ENCODE measurements at places on chromosomes 13 and 19.

GRCh38 chr19:23351806-23352205, 43.5 kb downstream of the ZNF91 start:
- DNase-seq: no peak

DNA sequence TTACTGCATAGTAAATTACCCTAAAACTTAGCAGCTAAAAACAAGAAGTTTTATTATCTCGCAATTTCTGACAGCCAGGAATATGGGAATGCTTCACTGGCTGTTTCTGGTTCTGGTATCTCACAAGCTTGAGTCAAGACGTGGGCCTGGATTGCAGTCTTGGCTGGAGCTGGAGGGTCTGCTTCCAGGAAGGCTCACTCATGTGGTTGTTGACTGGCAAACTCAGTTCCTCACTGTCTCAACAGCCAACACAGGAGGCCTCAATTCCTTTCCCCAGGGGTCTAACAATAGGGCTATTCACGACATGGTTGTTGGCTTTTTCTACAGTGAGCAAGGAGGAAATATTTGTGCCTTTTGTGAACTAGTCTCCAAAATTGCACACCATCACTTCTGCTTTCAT, 146.3 kb downstream of the GPC5 start:
- DNase-seq: no peak

GRCh38 chr19:48737360-48737998, 2.9 kb downstream of the RASIP1 start:
- DNase-seq: no peak

DNA sequence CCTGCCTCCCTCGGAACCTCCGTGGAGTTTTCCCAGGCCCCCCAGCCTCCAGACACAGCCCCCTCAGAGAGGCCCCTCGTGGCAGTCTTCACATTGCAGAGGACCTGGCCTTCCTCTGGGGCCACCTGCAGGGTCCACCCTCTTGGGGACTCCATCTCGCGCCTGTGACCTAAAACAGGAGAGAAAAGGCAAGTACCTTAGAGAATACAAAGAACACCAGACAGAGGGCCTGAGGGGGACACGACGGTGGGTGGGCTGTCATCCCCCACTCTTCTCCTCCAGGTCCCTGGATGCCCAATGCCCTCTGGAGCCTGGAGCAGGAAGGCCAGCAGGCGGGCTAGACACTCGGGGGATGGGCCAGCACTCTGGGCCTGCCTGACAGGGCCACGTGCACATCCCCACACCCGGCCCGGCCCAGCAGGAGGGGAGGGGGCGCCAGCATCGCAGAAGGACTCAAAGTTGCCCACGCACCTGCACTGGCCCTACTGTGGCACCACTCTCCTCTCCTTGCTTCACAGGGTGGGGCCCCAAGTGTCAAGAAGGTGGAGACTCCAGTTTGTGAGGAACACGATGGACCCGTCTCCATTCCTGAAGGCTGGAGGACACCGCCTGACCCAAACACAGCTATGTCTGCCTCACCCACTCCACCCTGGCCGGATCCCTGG, 4.3 kb upstream of the A1BG start:
- DNase-seq: no peak

DNA sequence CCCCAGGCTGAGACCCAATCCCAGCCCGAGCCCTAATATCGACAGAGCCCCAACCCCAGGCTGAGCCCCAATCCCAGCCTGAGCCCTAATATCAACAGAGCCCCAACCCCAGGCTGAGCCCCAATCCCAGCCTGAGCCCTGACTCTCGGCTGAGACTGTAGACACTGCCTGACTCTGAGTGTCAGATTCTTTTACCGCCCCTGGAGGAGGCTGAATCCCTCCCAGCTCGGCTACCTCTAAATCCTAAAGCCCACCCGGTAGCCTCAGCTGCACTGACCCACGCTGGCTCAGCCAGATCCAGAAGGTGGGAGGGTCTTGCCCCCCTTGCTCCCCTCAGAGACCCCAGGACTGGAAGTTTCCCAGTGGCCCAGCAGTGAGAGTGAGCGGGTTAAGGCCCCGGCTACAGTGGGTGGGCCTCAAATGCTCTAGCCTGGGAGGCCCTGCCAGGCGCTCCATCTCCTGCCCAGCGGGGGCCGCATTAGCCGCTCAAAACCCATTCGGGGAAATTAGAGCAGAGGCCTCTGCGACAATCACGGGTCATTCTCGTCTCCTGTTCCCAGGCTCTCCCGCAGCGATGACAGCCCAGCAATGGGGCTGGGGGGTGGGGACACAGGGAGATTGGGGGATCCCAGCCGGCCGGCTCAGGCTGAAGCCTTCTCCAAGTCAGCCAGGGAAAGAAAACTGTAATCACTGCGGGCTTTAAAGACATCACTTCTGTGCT, 43.8 kb downstream of the ZNRF4 start:
- DNase-seq: no peak

DNA sequence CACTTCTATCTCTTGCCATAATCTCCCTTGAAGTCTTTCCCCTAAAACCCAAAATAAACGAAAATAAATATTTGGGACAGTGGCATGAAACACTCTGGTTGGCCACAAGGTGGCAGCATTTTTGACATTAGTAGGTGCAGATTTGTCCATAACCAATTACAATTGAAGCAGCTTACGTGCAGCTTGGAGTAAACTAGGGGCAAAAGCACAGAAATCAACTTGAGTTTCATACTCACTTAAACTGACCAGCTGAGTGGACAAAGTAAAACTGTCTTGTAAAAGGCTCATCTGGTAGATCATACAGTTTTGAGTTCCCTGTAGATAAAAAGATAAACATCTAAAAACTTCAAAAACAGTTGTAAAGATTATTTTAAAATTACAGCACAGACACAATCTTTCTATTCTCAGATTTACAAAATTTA, 18.8 kb downstream of the PDCD5 start:
- peak; percentile 69 for DNase-seq

- no peak for DNase-seq
Measured at GRCh38 chr13:98845742-98846141, 93.3 kb upstream of the SLC15A1 start.

GRCh38 chr19:6010107-6010506, 32.2 kb upstream of the RANBP3 start:
- no peak for DNase-seq

GRCh38 chr13:25149711-25150110, 22.4 kb downstream of the AMER2 start:
- no peak for DNase-seq

- peak; percentile 67 for DNase-seq
Measured at GRCh38 chr19:42433503-42434260, 6.5 kb upstream of the LIPE start.

DNA sequence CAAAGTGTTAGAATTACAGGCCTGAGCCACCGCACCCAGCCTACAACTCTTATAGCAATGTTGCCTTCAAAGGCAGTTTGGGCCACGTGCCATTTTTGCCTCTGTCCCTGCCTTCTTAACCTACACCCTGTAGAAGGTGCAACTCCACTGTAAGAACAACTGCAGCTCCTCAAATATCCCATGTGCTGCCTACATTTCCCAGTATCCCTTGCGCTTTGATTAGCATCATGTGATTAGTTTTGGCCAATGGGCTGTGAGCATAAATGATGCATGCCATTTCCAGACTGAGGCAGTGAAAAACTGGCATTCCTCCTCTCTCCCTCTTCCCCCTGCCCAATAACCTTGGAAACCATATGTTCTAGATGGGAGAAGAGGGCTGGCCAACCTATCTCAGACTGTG, 75.2 kb upstream of the MRI1 start:
- peak; percentile 34 for DNase-seq

DNA sequence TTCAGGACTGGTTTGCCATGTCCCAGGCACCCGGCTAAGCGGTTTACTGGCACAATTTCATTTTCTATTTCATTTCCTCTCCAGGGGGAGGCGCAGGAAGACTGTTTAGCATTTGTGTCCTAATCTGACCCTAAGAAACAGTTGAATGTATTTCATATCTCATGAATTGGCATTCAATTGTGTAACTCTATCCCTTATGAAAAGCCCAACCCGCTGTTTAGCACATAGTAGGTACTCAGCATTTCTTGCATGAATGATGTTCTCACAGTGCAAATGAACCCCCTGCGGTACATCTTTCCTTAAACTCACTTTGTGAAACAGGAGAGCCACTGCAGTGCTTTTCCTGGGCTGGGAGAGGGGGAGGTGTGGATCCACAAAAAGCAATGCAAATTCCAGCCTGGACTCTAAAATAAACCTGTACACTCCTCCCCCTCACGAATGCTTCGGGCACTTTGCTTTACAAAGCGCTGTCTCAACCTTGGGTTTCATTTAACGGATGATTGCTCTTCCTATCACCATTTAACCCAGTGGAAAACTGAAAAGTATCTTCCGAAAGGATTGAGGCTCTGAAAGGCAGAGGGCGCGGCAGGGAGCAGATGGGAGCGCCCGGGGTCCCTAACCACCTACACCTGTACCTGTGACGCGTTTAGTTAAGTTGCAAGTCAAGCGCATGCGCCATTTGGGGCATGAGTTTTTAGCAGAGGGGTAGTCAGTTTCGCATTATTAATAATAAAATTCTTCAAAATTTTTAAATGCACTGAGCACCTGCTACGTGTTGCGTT, 1.2 kb upstream of the EEF2 start:
- peak; percentile 83 for DNase-seq

DNA sequence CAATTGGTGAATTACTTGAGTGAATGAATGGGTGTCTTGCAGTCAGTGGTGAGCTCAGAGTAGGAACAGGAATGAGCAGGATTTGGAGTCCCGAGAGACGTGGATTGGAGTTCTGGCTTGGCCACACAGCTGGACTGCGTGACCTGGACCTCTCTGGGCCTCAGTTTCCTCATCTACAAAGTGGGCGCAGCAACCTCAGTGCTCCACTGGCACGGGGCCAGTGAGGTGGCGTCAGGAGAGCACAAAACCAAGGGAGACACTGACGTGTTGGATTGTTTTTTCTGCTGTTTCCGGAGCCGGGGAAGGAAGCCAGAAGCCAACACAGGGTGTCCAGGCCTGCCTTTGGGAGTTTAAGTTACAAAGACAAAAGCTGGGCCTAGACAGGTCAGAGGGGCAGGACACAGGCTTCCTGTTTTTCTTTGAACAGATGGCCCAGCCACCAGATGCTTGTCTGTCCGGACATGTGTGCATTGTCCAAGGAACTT, 6.5 kb upstream of the DOCK6 start:
- DNase-seq: no peak

DNA sequence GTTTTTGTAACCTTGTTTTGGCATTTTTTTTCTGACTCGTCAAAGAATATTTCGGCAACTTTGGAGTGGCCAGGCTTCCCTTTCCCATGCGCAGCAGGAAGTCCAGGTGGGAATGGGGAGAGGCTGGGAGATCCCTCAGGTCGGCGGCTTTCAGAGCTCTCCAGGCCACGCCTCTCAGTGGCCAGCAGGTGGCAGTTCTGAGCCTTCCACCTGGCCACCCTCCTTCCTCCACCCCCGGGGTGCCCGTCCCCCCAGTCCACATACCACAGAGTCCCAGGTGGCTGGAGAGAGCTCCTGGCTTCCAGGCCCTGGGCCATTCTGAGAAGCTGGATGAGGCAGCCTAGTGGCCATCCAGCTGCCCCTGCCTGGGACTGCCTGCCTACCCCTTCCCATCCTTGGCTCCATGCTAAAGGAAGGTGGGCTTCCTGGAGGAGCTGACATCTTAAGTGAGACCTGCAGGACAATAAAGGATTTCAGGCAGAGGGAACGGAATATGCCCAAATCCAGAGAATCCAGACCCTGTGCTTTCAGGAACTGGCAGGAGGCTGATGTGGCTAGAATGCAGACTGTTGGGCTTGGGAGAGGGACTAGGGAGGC, 46.3 kb downstream of the CCNE1 start:
- peak; percentile 57 for DNase-seq

GRCh38 chr13:92951273-92951890, 275.2 kb upstream of the GPC6 start:
- no peak for DNase-seq

- DNase-seq: no peak
Measured at GRCh38 chr13:57635541-57636085, 4.1 kb downstream of the PCDH17 start.

- DNase-seq: peak; percentile 99
Measured at GRCh38 chr19:49451430-49452181, at the start of gene PIH1D1. Gene PIH1D1 (minus strand): TSS chr19:49451814. CDS start chr19:49451574, 240 bp downstream.

DNA sequence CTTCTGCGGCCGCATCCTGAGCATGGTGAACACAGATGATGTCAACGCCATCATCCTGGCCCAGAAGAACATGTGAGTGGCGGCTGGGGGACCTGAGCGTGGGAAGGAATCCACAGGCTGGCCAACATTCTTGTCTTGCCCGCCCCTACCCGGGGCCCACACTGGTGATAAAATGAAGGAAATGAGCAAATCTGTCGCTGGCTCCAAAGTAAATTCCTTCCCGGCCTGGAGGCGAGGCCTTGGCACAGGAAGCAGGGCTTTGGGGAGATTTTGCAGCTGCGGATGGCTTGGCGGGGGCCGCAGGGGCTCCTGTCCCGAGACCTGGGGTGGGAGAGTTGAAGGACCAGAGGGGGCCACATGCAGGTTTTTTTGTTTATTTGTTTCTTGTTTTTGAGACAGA, 4.4 kb downstream of the KXD1 start:
- DNase-seq: no peak

- no peak for DNase-seq
Measured at GRCh38 chr13:113935001-113935844, 38.7 kb downstream of the C13orf46 start.

GRCh38 chr13:43058831-43059230, 35.4 kb downstream of the DNAJC15 start:
- DNase-seq: no peak

- no peak for DNase-seq
Measured at GRCh38 chr19:51651216-51651846, 4.7 kb upstream of the SIGLEC14 start.

GRCh38 chr13:112229992-112230872, 145.9 kb upstream of the SPACA7 start:
- no peak for DNase-seq

DNA sequence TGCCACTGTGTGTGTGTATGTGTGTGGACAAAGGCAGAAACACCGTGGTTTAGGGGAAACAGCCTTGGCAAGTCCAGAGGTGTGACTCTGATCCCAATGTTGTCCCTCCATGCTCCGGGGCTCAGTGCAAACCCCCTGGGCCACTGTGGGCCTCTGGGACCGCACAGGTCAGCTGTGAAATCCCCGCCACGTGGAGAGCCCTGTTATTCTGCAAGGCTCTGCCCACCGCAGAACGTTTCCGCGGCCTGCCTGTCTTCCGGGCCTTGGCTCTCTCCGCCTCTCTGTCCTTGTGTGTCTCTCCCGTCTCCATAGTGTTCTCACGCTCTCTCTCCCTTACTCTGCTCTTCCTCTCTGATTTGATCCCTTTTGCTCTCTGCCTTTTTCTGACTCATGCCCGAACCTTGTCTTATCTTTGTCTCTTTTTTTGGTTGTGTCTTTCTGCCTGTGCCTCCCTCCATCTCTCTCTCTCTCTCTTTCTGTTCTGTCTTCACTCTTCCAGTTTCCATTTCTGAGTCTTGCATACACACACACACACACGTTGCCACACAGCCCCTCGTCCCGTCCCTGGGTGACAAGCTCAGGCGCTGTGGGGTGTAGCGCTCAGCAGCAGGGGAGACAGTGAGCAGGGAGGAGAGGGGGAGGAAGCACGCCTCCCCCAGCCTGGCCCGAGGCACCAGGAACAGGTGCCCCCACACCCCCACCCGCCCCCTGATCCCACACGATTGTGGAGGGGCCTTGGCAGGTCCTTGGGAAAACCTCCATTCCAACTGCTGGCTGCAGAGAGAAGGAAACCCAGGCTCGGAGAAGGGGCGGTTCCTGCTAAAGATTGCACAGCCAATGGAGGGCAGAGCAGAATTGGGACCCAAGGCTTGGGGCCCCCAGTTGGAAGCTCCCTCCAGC, 3.0 kb downstream of the TTYH1 start:
- DNase-seq: peak; percentile 38
